GM19239 (cell line): ENCODE measurements at places on chromosomes 2 and 18.
A peak's percentile ranks its signal among the peaks of the same experiment; 100 is the strongest.

- no peak for DNase-seq
Observed at GRCh38 chr18:67232991-67233390, 283.5 kb downstream of the DSEL start.

DNA sequence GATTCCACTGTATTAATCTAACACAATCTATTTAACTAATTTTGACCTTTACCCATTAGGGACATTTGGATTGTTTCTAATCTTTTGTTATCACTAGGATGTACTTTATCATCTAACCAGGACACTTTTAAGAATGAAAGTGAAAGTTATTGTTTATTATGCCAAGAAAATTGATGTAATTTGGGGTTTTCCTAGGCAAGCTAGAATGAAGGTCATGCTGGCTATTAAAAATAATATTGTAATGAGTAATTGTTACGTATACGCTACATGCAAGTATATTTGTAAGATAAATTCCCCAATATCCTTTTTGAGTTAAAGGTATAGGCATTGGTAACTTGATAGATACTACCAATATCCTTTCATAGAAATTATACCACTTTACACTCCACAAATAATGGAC is 74.6 kb downstream of the COL5A2 start:
- no peak for DNase-seq

- DNase-seq: no peak
Observed at GRCh38 chr18:5543773-5544389, at the start of gene EPB41L3. TSS of gene EPB41L3 (minus strand) at chr18:5543997. CDS start at chr18:5489183, 54,814 bp downstream.

DNA sequence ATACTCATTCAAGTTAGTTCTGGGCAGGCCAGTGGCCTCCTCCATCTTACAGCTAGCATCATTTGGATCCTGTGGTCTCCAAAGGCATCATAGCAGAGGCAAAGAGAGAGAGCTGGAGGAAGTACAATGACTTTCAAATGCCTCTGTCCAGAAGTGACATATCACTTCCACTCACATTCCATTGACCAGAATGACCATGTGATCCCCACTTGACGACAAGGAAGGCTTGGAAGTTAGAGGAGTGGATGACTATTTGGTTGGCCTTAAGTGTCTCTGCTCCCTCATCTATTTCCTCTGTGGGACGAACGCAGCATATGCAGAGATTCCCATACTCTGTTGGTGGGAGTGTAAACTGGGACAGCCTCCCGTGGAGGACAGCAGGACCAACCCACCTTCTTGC is 27.8 kb upstream of the MLPH start:
- DNase-seq: no peak

- no peak for DNase-seq
Observed at GRCh38 chr2:181446985-181447384, 10.2 kb upstream of the ITGA4 start.

- no peak for DNase-seq
Observed at GRCh38 chr18:14781671-14782070, 33.7 kb downstream of the ANKRD30B start.

DNA sequence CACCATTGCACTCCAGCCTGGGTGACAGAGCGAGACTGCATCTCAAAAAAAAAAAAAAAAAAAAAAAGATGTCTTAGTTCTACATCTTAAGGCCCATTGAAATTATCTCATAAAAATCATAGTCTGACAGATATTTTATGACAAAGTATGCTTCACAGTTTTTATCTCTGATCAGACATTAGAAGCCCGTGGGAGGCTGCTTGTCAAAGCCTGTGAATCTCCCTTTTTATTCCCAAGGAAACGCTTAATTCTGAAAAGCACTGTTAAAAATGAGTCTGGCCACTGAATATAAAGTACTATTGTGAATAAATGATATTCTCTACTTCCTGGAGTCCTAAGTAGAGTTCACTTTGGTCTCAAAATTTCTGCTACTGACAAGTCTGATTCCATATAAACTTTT is 71.1 kb downstream of the ZDBF2 start:
- DNase-seq: no peak

GRCh38 chr2:111041398-111042202 is 79.1 kb upstream of the BCL2L11 start:
- no peak for DNase-seq

- DNase-seq: no peak
Observed at GRCh38 chr2:113846429-113846828, 43.5 kb upstream of the ACTR3 start.

DNA sequence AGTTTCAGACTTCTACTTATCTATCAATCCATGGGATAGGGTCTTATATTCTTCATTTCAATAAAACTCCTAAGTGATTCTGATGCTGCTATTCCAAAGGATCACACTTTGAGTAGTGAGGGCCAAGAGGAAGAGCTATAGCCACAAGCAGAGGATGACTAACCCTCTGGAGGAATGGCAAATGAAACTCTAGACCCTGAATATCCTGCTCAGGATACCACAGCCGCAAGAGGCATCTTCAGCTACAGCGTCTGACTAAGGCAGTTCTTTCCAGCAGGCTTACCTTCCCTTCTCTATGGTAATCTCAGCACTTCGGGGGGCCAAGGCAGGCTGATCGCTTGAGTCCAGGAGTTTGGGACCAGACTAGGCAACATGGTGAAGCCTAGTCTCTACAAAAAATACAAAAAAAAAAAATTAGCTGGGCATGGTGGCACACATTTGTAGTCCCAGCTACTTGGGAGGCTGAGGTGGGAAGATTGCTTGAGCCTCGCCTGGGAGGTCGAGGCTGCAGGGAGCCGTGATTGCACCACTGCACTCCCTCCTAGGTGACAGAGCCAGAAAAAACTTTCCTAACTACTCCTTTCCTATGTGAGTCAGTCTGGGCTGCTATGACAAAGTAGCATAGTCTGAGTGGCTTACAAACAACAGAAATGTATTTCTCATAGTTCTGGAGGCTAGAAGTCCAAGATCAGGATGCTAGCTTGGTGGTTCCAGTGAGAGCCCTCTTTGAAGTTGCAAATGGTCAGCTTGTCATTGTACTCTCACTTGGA is 371.9 kb downstream of the IRS1 start:
- DNase-seq: no peak

- no peak for DNase-seq
Observed at GRCh38 chr2:53442783-53443182, 324.8 kb upstream of the CHAC2 start.

- DNase-seq: no peak
Observed at GRCh38 chr18:12904012-12904516, 20.0 kb upstream of the PTPN2 start.

DNA sequence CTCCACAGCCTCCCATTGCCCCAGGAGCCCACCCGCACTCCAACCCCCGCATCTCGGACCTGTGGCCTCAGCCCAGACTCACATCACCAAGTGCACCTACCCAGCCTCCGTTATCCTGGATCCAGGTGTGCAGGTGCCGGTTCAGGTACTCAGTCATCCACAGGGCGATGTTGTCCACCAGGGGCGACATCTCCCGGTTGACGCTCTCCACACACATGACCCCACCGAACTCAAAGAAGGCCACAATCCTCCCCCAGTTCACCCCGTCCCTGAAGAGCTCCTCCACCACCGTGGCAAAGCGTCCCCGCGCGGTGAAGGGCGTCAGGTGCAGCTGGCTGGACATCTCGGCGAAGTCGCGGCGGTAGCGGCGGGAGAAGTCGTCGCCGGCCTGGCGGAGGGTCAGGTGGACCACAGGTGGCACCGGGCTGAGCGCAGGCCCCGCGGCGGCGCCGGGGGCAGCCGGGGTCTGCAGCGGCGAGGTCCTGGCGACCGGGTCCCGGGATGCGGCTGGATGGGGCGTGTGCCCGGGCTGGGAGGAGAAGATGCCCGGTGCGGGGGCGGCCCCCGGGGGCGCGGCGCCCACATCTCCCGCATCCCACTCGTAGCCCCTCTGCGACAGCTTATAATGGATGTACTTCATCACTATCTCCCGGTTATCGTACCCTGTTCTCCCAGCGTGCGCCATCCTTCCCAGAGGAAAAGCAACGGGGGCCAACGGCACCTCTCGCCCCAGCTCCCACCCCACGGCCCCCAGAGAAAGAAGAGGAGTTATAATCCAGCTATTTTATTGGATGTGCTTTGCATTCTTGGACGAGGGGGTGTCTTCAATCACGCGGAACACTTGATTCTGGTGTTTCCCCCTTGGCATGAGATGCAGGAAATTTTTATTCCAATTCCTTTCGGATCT is 1.3 kb downstream of the BCL2 start:
- DNase-seq: no peak

- no peak for DNase-seq
Observed at GRCh38 chr18:80196528-80197320, 50.6 kb downstream of the PARD6G start.

- no peak for DNase-seq
Observed at GRCh38 chr2:15844211-15844801, 96.0 kb upstream of the MYCN start.

DNA sequence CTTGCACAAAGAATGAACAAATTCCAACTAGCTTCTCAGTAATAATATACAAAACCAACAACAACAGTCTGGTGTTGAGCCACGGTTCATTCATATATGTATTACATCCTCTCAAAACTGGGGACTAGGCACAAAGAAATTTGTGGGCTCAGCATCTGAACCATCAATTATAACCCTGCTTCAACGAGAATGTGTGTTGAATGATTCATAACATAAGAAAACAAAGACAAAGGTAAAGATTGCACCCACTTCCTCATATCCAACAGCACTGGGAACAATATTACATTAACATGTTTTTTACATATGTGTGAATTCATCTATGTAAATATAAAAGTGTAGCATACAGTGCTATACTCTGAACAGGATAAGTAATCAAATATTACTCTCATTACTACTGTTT is 144.8 kb downstream of the CDH2 start:
- DNase-seq: no peak

- no peak for DNase-seq
Observed at GRCh38 chr2:73993778-73994177, 9.1 kb downstream of the TET3 start.

- no peak for DNase-seq
Observed at GRCh38 chr2:189657867-189658266, 3.4 kb upstream of the ASNSD1 start.

DNA sequence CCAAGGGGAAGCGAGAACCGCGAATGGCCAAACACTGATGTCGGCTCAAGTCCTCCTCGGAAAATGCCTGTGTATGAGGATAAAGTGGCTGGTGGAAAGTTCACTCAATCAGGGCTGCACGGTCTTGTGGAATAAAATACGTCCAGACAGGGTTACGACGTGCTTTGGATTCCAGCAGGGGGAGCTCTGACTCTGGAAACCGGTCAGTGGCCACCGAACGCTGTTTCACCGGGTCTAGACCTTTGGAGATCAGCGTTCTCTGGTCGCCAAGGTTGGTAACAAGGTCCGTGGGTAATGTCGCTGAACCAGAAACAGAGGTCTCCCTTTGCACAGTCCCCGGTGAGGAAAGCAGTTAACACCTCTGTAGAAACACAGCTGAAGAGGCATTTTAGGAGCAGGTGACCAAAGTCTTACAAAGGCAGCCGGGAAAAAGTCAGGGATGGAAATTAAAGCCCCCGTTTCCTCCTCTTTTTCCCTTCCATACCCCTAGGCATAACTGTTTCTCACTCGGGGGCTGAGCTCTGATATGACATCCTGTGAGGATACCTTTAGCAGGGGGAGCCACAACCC is 47.8 kb downstream of the CDCA7 start:
- DNase-seq: peak; percentile 61

DNA sequence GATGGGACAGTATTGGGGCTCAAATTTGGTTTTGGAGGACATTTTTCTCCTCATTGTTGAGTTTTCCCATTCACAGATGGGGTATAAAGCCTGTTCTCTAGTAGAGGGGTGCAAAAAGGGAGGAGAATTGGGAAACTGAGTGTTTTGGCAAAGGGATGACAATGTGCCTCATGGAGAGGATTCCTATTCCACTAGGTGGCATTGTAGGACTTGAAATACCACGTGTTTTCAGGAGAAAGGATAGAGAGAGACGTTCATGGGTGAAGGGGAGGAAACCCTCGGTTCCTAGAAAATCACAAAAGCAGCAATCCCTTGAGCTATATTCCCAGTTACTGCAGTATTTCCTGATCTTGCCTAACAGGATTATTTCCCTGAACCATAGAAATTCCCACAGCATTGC is 113.7 kb upstream of the SRD5A2 start:
- DNase-seq: no peak

DNA sequence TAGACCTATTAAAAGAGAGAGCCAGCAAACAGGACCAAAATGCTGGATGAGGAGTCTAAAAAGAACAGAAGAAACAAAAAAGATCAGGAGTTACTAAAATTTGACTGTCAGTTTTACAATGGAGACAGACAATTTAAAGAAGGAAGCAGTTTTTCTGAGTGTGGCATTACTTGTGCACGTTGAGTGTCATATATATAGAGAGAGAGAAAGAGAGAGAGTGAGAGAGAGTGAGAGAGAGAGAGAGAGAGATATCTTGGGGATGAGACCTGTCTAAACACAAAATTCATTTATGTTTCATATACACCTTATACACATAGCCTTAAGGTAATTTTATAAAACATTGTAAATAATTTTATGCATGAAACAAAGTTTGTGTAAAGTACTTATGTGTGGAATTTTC is 2.1 kb upstream of the GALNT3 start:
- no peak for DNase-seq

DNA sequence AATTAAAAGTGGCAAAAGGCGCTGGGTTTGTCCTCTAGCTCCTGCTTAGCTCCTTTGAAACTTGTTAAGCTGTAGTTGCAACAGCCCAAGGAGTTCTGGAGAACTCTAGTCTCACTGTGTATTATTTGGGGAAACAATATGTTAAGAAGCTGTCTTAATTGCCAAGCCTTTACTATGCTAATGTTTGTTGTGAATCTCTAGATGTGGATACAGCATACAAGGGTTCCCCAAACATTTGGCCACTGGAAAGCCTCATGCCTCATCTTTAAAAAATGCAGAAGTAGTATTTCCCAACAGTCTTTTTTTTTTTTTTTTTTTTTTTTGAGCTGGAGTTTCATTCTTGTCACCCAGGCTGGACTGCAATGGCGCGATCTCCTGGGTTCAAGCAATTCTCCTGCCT is 236.7 kb downstream of the PRKCE start:
- DNase-seq: no peak

DNA sequence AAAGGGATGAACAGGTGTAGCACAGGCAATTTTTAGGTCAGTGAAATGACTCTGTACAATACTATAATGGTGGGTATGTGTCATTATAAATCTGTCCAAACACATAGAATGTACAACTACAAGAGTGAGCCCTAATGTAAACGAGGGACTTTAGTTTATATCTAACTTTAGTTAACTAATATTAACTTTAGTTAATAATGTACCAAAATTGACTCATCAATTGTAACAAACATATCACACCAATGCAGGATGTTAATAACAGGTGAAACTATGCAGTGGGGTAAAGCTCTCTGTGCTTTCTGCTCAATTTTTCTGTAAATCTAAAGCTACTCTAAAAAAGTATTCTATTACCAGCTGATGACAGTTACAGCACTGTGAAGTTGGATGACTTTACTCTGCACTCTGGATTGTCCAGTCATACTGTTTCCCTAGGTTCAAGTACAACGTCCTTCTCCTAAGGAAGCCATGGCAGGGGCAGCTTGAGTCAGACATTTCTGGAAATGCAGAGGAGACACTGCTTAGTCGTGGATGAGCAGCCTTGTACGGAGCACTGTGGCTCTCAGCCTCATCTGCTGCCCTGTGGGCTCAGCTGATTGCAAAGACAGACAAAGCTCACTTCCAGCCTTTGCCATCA is 26.1 kb downstream of the TGFA start:
- no peak for DNase-seq
